ENCODE measurements at places on chromosomes 4 and X.

GRCh38 chr4:109648266-109648996, 54.8 kb downstream of the CASP6 start:
- no peak for DNase-seq

- DNase-seq, result peak; percentile 31
Measured at GRCh38 chr4:37685823-37686372, 278 bp downstream of the RELL1 start.

GRCh38 chr4:87633243-87633642, 16.8 kb upstream of the DMP1 start:
- DNase-seq, result no peak

- DNase-seq, result no peak
Measured at GRCh38 chr4:119118397-119118796, 17.2 kb upstream of the MYOZ2 start.

DNA sequence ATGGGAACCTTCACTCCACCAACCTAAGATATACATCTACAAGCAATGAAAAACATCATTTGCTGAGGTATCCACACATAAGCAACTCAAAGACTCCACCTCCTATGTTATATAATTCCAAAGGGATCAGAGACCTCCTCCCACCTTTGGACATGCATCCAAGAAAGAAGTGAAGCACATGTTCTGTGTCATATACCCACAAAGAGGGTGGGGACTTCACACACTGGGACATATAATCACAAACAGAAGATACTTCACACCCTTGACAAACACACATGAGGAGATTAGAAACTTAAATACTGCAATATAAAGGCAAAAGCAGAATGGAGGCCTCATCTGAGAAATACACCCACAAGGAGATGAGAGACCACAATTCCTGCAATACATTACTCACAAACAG, 25.4 kb downstream of the SUV39H1 start:
- DNase-seq, result no peak

GRCh38 chr4:8438743-8439142, 1.8 kb downstream of the ACOX3 start:
- DNase-seq, result no peak

DNA sequence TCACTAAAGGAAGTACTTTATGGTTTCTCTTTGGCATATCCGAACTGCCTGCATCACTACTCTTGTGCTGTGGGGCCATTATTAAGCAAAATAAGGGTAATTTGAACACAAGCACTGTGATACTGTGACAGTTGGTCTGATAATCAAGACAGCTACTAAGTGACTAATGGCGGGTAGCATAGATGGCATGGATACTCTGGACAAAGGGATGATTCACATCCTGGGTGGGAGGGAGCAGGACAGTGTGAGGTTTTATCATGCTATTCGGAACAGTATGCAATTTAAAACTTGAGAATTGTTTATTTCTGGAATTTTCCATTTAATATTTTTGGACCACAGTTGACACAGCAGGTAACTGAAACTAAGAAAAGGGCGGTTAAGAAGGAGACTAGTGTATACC, 52.6 kb upstream of the CITED1 start:
- DNase-seq, result no peak

GRCh38 chr4:10026485-10026884, 5.2 kb upstream of the SLC2A9 start:
- DNase-seq, result no peak

DNA sequence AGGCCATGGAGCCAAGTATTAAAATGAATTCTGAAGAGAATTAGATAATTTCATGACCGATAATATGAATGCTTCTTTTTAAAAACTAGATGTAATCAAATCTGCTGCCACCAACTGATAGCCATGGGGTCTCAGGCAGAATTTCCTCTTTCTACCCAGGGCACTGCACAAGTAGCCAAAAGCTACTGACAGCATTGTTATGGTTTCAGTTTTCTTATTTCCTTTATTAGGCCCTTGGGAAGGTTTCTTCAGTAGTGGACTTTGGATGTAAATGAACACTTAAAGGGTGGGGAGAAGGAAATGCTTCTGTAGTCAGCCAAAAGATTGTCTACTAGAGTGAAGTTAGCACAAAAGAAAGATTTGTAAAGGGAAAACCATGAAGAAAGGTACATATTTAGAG, 686.0 kb downstream of the ADGRL3 start:
- DNase-seq, result no peak

DNA sequence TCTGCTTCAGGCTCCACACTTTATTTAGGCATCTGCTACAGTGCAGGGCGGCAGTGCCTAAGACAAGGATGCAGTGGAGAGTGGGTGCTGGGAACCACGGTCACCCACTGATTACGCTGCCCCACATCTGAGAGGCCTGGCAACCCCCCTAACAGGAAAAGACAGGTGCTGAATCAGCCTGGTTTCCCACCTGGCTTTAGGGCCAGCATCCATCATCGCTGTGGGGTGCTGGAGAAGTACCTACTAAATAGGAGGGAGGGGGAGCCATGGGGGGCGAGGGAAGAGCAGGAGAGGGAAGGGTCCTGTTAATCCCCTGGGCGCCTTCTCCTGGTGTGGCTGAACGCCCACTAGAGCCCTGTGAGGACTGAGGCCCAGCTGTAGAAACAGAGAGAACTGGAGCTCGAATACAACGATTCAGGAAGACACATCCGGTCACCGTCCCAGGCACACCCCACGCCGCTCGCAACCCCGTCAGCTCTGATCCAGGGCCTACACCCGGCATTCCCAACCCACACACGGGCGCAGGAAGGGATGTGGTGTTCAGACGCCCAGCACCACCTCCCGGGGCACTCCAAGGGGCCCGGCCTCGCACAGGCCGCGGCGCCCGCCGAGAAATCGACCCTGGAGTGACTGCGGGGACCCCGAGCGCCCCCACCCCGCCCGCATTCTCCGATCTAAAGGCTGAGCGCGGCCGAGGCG, 554 bp downstream of the DCTD start:
- DNase-seq, result peak; percentile 16

DNA sequence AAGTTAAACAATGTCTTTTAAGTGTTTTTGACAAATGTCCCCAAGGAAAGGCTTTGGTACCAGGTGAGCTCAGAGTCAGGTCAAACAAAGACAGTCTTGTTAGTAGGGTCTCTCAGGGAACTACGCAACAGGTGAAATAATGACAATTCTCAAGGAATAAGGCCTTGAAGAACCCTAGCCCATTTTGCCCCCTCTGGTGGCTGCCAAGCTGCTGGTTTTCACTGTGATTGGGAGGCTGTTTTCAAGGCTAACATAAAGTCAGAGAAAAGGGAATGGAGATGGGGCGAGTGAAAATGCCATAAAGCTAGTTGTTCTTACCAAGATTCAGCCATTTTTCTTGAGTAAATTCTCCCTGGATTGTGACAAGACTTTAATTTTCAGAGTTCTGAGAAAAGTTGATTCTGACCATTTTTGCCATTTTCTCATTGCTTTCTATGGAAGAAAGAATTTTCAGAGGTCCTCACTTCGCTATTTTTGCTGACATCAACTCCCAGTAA, 58.7 kb downstream of the RWDD4 start:
- DNase-seq, result peak; percentile 2

- no peak for DNase-seq
Measured at GRCh38 chrX:123964156-123964834, 2.8 kb downstream of the STAG2 start.

- DNase-seq, result no peak
Measured at GRCh38 chr4:53608649-53609048, 17.4 kb upstream of the LNX1 start.

- no peak for DNase-seq
Measured at GRCh38 chrX:37445182-37445581, 96.0 kb downstream of the PRRG1 start.

- DNase-seq, result no peak
Measured at GRCh38 chr4:10584042-10584441, 100.5 kb downstream of the CLNK start.

- DNase-seq, result no peak
Measured at GRCh38 chrX:149541521-149542047, 772 bp downstream of the EOLA1 start.

GRCh38 chrX:66046612-66047235, 6.8 kb upstream of the VSIG4 start:
- no peak for DNase-seq

DNA sequence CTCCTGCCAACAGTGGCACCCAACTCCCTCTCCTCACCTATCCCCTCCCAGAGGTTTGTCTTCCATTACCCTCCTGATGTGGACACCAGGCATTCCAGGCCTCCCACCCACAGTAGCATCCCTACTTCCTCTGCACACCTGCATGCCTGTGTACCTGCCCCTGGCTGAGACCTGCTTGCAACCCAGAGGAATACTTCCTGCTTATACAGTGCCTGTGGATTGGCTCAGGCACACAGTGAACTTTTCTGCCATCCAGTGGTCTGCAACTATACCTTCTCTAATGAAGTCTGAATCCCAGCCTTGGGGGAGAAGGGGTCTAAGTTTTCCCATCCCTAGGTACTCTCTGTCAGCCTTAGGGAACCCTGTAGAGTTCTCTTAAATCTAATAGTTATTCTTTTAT, 169.9 kb downstream of the IQCM start:
- DNase-seq, result no peak

DNA sequence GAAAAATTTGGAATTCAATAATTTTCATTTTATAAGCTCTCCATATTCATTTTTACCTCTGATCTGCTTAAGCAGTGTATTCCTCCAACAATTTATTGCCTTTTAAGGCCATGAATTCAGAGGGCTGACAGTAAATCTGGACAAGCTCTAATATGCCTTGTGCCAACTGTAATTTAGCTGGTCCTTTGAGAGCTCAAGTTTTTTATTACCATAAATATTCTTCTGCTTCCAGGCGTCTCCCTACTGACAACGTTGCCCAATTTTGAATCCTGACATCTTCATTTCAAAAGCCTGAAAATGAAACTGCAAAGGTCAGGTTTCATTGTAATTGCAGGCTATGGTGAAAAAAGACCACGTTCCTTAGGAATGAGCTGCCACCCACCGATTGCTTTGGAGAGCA, 95.8 kb upstream of the GEMIN8 start:
- DNase-seq, result no peak

GRCh38 chr4:18022572-18023050, 1.1 kb upstream of the LCORL start:
- DNase-seq, result no peak

DNA sequence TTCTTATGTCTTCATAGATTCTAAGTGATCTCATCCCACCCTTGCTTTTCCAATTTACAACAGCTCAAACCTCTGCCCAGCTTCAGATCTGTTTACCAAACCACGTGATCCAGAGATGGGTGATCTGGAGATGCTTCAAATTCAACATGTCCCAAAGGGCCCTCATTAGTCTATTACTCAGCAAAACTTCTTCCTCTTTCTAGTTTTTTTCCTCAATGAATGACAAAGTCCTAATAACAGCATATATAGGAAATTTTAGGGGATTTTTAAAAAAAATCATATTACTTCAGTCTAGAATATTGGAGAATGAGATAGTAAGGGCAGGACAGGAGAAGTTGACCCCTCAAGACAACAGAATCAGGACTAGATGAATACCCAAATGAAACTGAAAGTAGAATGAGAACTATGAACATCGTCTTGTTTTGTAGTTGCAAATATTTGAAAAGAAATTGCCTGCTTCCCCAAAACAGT, 127.1 kb downstream of the CFAP299 start:
- DNase-seq, result no peak

DNA sequence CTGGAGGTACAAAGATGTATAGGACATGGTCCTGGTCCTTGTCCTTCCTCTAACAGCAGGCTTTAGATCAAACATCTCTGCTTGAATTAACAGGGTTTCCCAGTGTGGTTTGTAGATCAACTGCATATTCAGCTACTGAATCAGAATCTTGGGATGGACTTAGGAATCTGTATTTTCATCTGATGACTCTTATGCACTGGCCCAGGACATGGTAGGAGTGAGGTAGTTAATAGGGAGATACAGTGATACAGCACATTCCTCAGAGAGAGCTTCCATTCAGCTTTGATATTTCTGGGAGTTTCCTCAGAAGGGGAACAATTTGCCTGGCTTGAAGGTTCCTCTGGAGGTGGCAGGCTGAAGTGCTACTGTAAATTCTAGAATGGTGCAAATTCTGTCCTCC, 203.1 kb downstream of the LARP7 start:
- no peak for DNase-seq

GRCh38 chrX:153635788-153636668, 11.0 kb upstream of the DUSP9 start:
- no peak for DNase-seq

DNA sequence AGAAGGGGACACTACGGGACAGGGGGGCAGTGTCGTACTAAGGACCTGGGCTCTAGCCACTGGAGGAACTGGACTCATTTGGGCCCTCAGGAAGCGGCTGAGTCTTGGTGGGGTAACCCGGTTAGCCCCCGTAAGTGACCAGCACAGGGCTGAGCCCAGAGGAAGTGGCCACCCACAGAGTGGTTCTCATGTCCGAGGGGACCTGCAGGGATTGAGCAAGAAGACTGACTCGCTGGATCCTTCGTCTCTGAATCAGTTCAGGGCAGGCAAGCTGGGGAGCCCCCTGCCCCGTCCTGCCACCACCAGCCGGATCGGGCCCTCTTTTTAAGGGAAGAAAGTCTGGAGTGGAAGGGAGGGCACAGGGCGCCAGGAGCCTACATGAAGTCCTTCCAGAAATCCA, 719 bp upstream of the BGN start:
- no peak for DNase-seq

DNA sequence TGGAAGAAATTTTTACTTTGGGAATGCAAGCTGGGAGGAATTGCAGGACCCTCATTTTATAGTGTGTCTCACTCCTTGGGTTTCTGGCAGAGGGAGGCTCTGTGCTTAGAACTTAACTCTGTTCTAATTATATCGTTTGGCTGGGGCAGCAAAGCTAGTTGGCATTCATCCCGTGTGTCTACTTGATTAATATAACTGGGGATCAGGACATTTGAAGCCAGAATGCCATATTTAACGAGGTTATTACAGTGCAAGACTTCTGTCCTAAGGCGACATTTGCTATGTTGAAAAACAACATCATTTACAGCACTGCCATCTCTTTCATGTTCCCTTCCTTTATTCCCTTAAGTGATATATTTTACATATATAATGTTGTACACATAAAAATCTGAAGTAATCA, 179.1 kb upstream of the TBC1D9 start:
- DNase-seq, result no peak

DNA sequence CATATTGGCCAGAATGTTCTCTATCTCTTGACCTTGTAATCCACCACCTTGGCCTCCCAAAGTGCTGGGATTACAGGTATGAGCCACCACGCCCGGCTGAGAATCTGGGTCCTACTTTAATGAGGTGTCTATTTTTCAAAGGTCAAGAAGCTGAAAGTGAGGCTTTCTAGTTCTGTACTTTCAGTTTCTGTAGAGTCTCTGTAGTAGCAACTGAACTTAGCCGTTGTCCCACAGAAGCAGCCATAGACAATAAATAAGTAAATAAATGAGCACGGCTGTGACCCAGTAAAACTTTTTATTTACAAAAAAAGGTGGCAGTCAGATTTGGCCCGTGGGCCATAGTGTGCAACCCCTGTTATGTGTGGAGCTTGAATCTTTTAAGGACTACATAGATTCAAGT, 92.0 kb downstream of the FNIP2 start:
- no peak for DNase-seq

DNA sequence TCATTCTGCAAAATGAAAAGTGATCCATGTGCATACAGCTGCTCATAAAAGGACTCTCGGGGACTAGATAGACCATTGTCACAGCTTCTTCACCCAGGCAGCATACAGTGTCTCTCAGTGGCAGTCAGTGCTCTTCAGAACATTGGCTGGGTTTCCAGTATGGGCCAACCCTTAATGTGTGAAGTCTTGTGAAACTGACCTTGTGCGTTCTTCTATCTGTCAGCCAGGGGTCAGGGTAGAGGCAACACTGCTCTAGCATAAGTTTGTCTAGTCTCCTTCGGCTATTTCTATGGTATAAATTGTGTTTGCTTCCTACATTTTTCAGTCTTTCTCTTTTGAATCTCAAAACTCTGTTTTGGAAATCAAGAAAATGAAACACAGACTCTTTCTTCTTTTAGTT, 37.0 kb upstream of the SMIM31 start:
- no peak for DNase-seq

- no peak for DNase-seq
Measured at GRCh38 chrX:125894947-125895346, 271.1 kb downstream of the DCAF12L2 start.

All from stimulated activated CD4-positive, alpha-beta T cell treated with anti-CD3 and anti-CD28 coated beads, Interleukin-1b, Interleukin-23, amount 100 ng/mL, for 4 hours (primary cell).